ENCODE measurements at places on chromosomes 2 and 18.

- no peak for DNase-seq
Observed at GRCh38 chr2:218366621-218367414, 10.2 kb downstream of the CATIP start.

- DNase-seq: no peak
Observed at GRCh38 chr18:31667185-31667584, 17.2 kb downstream of the B4GALT6 start.

DNA sequence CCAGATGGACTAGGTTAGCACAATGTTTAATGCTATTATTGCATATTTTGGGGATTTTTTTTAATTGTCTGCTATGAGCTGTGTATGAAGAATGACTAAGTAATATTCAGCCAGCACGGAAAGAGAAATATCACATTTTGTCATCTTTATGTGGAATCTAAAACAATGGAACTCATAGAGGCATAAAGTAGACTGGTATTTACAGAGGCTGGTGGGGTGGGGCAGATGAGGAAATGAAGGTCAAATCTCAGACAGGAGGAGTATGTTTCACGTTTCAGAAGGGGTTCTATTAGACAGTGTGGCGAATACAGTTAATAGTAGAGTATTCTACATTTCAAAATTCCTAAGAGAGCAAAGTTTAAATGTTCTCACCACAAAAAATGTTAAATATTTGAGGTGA is 4.7 kb downstream of the CDH19 start:
- no peak for DNase-seq

GRCh38 chr2:121382744-121383143 is 97.7 kb upstream of the TFCP2L1 start:
- DNase-seq: no peak

DNA sequence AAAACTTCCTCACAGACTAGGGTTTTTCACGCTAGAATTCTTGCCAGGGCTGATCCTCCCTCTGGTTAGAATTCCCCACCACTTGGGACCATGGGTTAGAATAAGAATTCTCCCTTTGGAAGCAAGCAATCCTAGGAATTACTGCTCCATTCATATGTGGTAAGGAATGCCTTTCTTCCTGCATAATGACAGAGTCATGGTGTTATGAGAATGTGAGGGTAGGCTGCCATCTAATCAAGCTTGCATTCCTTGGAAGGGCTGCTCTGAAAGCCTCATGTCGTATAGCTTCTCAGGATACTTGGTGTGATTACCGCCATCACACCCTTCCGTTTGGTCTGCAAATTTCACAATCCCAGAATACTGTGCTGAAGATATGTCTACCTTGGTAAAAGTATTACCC is 1282.4 kb upstream of the PIK3C3 start:
- DNase-seq: no peak

- DNase-seq: no peak
Observed at GRCh38 chr18:45628979-45629958, 14.0 kb downstream of the SLC14A2 start.

- no peak for DNase-seq
Observed at GRCh38 chr2:152488075-152488474, 153.1 kb downstream of the FMNL2 start.

DNA sequence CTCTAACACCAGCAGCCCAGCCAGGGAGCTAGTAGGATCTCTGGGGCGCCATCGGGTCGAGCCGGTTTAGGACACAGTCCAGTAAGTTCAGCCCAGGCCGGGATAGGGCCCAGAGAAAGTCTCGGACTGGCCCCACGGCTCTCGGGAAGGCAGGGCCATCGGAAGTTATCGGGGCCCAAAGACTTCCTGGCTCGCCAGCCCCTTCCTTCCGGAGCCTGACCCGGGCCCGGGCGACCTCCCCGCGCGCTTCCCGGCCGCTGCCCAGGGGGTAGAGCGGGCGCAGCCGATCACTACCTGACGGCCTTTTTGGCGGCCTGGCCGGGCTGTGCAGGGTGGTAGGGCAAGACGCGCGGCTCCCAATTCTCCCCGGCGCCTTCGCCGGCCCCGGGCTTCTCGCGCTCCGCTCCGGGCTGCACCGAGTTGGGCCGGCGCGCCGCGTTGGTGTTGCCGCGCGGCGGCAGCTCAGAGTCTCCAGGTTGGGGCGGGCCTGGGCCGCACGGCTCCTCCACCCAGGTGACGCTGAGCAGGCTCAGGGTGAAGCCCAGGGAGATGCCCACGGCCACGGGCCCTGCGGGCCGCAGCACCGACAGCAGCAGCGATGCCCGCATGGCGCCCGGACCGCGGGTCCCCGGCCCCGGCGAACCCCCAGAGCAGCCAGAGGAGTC is 546 bp downstream of the CHPF start:
- DNase-seq: peak; percentile 71

GRCh38 chr2:119367472-119368099 is 809 bp downstream of the DBI start:
- DNase-seq: peak; percentile 89

DNA sequence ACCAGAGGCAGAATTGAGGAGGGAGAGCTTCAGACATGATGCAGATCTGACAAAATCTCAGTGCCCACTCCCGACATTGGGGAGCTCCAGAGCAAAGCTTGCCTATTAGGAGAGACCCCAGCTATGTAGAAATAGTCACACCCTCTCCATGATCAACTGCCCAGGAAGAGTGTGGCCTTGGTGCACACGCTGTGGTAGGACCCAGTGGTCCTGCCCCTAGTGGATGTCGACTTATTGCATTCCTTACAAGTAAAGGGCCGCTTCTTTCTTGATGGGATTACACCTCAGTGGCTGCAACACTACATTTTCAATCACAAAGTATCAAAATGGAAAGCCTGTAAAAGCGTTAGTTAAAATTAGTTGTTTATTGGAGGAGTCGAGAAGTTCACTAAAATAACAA is 64.2 kb downstream of the VRK2 start:
- DNase-seq: no peak

DNA sequence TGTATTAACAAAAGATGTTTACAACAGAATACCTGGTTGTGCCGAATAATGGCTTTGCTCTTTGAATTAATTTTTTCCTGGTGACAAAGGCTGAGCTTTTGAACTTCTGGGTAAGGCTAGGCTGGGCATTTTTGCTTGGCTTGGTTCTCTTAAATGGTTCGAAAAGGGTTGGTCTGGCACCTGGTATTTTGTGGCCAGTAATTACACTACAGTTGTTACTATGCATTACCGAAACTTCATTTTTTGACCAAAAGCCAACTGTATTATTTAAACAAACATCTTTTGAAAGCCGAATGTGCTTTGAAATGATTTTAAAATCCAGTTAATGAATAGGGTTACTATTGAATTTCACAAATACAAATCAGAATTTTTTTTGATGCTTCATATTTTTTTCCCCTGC is 19.4 kb upstream of the NFE2L2 start:
- DNase-seq: no peak

- DNase-seq: no peak
Observed at GRCh38 chr2:239630618-239631286, 229.9 kb upstream of the HDAC4 start.

- DNase-seq: peak; percentile 88
Observed at GRCh38 chr2:112541315-112542122, 746 bp upstream of the POLR1B start.

DNA sequence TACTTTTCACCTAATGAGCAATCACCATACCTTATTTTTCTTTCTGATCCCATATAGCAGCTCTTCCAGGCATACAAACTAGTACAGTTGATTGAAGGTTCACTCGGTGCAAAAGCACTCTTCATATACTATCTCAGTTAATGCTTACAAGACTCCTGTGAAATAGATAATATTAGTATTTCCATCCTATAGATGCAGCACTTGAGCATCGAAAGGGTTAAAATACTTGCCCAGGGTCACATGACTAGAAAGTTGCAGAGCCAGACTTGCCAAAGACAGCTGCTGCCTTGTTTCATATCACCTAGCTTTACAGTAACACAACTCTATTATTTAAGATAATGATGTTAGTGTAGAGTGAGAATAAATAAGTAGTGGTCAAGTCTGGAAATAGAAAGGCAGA is 466.0 kb upstream of the TNP1 start:
- no peak for DNase-seq

GRCh38 chr2:152367547-152368390 is 32.8 kb downstream of the FMNL2 start:
- no peak for DNase-seq

Data from SK-N-SH (cell line).